ENCODE measurements at places on chromosomes 12 and 14. TPM values are rescaled to one million over a fixed set of nuclear protein-coding genes. Genes with fewer than 3 reads are reported as not detected.

RGS6 gene
- not detected for total RNA-seq

HOXC4 gene
- 1.2 TPM for total RNA-seq

CBLN3 gene
- 2.9 TPM for total RNA-seq

TAS2R8 gene
- not detected for total RNA-seq

SLC7A7 gene
- not detected for total RNA-seq

KIF21A gene
- 20.0 TPM for total RNA-seq

MAP3K9 gene
- total RNA-seq, result 9.6 TPM

E2F7 gene
- total RNA-seq, result 5.3 TPM

PPP1R36 gene
- not detected for total RNA-seq

P2RX7 gene
- 4.7 TPM for total RNA-seq

KRT72 gene
- total RNA-seq, result 0.32 TPM

OTX2 gene
- total RNA-seq, result not detected

CLEC12A gene
- total RNA-seq, result 0.47 TPM

SPIC gene
- total RNA-seq, result not detected

KRT6C gene
- not detected for total RNA-seq

BHLHE41 gene
- total RNA-seq, result not detected

FOXG1 gene
- total RNA-seq, result not detected

VRTN gene
- not detected for total RNA-seq

ISM2 gene
- 0.74 TPM for total RNA-seq

VCPKMT gene
- 11.6 TPM for total RNA-seq

RFC5 gene
- 59.8 TPM for total RNA-seq

SLC4A8 gene
- 2.7 TPM for total RNA-seq

KRT2 gene
- total RNA-seq, result not detected
